Endothelial cell of umbilical vein (primary cell): ENCODE measurements at places on chromosomes 4 and X.

- DNase-seq = no peak
Measured at GRCh38 chr4:109111031-109111430, 191.4 kb downstream of the COL25A1 start.

DNA sequence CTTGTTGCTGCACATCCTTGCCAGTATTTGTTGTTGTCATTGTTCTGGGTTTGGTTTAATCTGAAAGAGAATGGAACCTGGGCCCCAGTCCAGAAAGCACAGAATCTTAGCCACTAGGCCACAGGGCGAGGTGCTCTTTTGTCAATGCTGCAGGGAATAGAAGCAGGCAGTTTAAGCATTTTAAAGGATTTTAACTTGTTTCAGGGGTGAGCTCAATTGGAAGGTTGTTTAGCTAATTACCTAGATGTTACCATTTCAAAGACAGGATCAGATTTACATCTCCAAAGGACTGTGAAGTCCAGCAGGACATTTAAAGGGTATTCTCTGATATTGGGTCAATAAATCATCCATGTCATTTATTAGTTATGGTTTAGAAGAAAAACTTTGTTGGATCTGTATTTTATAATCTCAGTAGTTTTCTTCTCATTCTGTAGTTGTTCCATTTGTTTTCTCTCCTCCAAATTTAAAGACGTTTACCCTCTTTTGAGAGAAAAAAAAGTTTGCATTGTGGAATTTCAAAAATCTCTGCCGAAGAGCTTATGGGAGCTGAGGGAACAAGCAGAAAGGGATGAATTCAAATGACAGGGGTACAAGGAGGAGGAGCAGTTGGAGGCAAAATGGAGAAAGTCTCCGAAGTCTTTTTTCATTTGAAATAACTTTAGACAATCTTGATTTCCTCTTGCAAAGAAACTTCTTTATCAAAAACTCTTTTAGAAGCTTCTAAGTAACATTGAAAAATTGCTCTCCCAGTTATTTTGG, 57.5 kb upstream of the FAM47C start:
- DNase-seq = no peak

- peak; percentile 28 for DNase-seq
Measured at GRCh38 chr4:69860052-69860451, at the start of gene SULT1E1. TSS of gene SULT1E1 (minus strand) at chr4:69860145. CDS start at chr4:69857644, 2,501 bp downstream.

GRCh38 chrX:1493412-1493811, 40.7 kb upstream of the ASMTL start:
- no peak for DNase-seq

DNA sequence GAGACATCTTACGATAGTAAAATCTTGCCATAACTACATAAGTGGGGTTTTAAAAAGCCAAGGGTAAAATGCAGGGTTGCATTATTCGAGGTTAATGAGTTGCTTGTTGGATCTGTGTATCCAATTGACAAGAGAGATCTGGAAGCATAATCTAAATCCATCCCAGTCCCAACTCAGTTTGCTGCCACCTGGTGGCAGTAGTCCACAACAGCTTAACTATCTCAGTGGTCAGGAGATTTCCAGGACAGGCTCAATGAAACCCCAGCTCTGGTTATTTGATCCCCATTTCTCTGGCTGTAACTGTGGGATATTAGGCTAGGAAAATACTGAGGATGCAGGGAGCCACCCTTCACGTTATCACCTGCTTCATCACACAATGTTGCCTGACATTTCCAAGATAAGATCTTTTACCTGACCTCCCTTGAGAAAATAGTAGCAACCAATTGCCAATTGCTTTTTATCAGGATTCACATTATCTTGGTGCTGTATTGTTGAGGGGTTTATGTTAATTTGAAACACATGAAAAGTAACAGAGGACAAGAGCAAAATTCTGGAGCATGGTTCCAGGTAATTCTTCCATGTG, 88.2 kb upstream of the TNIP3 start:
- peak; percentile 65 for DNase-seq

DNA sequence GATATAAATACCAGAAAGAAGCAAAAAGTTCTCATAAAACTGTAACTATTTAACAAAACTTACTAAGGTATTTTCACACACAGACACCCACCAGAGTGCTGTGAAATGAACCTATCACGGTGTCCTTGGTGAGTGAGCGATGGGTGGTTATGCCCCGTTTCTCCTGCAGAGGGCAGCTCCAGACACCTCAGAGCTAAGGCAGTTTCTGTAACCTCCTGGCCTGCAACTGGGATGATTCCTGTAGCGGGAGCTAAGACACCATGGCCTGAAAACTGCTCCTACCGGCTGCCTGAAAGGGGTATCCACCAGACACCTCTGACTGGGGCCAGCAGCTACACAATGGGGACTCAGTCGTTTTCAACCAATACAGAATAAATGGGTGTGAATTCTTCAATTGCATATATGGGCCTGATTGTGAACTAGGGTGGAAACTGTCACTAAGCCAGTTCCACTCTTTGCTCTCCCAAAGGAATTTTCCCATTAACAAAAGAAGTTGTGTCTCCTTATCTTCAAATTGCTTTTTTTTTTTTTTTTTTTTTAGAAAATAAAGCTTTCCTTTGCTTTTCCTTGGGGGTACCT, 2375.8 kb upstream of the TENM3 start:
- DNase-seq = no peak

DNA sequence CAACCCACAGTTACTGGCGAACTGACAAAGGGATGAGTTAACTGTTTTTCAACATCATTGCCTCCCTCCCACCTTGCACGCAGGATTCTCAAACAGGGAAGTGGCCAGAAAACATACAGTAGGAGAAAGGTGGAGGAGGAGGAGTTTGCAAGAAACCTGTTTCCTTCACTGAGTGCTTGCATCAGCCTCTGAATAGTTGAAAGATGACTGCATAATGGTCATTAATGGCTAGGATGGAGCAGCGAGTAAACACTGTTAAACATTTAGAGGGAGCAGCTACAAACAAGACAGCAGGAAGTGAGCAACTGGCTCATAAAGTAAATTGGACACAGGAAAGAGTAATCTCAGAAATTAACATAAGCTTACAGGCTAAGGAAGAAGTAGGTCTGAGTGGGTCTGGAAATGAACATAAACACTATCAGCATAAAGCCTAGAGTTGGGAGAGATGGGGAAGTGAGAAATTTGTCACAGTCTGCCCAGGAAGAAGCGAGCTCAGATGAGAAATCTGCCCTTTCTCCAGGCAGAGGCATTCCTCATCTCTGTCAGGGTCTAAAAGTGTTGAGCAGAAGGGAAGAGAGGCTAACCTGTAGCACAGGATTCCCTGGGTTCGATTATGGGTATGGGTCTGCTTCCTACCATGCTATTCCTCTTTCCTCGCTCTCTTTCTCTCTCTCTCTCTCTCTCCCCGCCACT, 38.6 kb downstream of the TRPC5OS start:
- no peak for DNase-seq

DNA sequence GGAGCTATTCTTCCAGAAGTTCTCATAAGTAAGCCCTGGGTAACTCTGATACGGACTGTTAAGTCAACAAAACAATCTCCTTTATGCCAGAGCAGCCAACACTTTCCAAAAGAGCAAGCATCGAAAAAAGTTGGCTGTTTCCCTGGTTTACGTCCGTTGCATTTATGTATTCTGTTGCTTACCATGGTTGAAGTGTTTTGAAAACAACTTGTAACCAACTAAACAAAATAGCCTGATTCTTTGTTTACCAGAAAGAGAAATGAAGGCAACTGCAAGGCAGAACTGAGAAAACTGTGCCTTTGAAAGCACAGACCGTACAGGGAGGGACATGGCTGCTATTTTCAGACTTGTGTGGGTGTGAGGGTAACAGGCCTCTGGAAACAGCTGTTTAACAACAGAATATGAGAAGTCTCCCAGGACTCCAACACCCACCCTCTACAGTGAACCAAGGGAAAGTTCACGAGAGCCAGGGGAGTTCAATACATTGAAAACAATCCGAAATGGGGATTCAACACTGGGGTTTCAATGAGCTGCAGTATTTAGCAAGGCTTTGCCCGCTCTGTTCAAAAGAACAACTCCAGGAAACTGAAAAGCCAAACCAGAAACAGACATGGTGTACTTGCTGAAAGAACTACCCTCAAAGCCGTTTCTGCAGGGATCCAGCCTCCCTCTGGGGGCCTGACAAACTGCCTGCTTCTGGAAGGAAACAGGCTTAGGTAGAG, 95.8 kb upstream of the EGFL6 start:
- DNase-seq = peak; percentile 11

GRCh38 chr4:94508296-94508695, 56.6 kb downstream of the PDLIM5 start:
- no peak for DNase-seq

GRCh38 chr4:78634011-78634664, 82.6 kb downstream of the ANXA3 start:
- DNase-seq = no peak

GRCh38 chr4:175560604-175561003, 251.5 kb downstream of the GPM6A start:
- no peak for DNase-seq

DNA sequence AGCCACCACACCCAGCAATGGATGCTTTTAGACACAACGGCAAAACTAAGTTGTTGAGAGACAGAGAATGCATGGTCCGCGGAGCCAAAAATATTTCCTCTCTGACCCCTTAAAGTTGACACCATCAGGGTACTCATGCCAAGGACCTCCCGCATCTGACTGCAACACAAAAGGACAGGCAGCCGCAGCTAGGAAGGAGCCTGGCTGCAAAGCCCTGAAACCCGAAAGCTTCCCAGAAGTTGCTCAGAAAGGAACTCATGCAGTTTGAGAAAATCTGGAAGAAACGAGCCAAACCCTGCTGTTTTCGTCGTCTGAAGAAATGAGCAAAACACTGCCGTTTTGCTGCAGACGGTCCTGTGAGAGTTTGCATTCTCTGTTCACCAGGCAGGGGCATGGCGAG, 16.5 kb downstream of the DHRSX start:
- DNase-seq = no peak

DNA sequence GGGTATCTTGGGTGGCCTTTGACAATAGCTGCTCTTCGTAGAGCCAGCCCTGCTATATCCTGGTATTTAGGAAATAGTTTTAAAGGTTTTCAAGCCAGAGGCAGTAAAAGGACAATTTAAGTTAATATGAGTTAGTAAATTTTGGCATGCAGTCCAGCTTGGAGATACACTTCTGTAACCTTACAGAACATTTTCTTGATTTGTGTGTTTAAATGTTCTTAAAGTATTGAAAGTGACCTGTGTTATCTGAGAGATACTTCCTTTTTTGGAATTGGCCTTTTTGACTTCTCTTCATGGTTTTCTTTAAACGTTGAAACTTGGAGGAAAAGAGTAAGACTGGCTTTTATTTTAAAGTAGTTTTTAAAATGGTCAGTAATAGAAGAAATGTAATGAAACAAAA, 25.5 kb downstream of the PDLIM5 start:
- DNase-seq = no peak

DNA sequence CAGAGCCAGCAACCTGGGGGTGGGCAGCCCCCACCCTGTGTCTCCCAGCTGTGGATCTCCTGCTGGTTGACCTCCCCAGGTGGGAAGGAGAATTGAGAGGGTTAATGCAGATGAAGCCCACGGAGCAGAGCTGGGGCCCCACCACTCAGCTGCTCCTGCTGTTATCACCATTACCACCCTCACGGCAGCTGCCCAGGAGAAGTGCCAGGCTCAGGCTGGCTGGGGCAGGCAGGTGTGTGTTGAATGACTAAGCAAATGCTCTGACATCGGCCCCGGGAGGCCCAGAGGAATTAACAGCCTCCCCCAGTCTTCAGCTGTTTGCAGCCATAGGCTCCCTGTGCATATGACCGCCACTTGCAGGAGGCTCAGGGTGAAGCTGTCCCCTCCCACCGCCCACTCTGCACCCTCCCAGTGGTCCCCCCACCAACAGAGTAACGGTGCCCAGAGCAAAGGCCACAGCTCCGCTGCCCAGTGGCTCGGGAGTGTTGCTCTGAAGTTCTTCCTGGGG, 133.8 kb downstream of the CPZ start:
- DNase-seq = no peak

DNA sequence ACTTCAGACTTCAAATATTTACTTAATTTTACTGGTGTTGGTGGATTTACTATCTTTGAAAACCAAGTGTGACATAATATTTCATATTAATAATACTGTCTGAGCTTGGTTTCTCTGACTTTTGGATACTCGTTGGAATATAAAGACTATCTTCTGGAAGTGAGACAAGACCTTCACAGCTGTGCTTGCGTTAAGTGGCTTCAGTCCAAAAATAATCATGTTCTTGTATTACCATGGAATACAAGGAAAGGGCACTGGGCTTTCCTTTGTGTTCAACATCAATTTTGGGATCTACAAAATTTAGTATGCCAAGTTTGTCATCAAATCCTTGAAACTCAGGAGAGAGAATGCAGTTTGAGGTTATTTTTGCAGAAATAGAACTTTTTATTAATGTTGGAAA, 712.4 kb upstream of the LCORL start:
- DNase-seq = no peak

DNA sequence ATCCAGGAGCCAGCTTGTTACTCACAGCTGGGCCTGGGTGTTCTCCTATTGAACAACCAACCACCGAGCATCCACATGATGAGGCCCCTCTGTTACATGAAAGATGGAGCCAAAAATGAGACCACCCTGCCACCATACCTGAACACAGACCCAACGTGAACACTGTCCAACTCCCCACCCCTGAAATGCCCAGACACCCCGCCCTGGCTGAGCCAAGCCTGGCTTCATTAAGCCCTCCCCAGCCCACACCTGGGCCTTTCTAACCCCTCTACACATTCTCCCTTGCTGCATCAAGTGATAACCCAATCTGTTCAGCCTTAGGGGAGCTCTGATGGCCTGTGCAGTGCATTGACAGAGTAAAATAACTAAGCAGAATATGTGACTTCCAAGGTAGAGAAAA, 80.7 kb downstream of the EVC start:
- DNase-seq = no peak

DNA sequence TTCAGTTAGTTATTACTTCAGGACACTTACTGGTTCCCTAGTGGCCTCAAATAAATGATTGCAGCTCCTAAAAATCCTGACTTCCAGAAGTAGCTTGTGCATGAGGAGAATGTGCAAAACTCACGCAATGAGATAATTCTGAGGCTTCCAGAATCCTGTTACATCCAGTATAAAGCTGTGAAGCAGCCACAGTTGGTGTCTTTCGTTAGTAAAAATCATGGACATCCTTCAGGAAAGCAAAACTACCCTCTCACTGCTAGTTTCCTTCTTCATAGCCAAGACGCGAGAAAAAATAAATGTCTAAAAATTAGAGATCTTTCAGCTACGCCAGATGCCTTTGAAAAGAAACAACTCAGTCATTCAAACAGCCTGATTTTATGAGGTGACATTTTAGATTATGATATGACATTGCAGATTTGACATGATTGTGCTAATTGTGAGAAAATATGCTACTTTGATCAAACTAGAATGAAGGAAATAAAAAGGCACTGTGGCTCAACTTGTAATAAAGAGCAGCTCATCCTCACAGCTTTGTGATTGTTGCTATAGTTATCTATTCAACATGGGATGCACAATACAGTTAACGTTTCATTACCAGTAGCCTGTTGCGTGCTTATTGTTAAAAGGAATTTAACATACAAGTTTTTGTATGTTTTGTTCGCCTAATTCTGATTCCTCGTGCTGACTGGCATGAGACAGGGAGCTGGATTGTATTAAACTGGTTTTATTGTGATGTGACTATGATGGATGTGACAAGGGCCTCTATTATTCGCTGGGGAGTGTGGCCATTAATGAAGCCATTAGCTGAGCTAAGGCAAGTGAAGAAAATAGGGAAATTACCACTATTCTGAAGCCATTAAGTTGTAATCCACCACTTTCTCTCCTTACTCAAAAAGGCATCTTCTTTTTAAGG, 40.5 kb downstream of the AFF2 start:
- DNase-seq = no peak
